ENCODE measurements at places on chromosomes 7 and 10.

- DNase-seq = no peak
Observed at GRCh38 chr10:83037653-83038052, 1101.7 kb upstream of the GHITM start.

GRCh38 chr10:94780844-94781243 is 18.4 kb downstream of the CYP2C19 start:
- no peak for DNase-seq

DNA sequence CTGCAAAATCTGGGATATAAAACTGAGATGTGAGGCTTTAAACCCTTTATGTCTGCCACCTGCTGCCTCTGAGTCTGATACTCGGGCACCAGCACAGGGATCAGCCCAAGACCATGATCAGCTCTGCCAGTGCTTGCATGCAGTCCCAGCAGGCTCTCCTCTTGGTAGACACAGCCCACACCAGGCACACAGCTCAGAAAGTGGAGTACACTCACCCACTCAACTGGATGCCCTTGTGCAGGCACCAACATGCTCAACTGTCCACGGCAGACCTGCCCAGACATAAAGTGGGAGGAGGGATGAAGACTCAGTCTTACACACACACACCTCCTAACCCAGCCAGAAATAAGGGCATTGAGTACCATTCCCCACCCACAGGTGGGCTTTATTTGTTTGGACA is 18.2 kb upstream of the MYH16 start:
- no peak for DNase-seq

DNA sequence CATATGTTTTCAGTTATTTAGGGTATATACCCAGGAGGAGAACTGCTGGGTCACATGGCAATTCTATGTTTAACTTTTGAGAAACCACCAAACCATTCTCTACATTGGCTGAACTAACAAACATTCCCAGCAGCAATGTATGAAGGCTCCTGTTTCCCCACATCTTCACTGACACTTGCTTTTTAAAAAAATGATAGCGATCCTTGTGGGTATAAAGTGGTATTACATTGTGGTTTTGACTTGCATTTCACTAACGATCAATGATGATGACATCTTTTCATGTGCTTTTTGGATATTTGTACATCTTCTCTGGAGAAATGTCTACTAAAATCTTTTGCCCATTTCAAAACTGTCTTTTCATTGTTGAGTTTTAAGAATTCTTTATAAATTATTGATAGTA is 51.2 kb upstream of the ANAPC16 start:
- peak; percentile 15 for DNase-seq

DNA sequence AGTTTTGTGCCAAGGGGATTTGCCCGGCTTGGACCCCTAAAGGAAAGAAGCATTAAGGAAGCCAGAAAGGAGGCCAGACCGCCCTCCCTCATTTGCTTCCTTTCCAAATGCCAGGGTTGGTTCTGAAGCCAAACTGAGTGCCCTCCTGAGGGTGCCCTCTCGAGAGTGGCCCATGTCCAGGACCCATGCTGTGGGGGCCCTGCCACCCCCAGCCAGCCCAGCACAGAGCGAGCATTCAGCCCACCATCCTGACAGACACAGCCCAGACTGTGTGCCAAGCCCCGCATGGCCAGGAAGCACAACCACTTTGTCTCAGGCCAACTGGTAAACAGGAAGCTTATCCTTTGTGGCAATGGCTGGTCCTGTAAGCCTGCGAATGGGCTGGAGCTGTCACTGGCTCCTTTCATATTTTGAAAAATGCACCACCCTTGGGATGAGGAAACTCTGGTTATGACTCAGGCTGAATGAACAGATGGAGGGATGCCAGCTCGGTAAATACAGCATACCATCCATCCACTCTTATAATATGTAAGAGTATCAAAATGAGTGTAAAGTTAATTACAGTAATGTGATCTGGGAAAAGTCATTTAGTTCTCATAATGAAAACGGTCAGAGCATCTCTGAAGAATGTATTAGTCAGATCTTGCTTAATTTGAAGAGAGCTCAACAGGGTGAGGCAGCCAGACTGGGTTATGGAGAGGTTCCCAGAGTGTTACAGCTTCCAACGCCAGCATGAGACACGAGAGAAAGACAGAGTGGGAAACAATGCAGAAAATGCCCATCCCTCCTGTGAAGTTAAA is 65.0 kb downstream of the STK17A start:
- peak; percentile 98 for DNase-seq

- no peak for DNase-seq
Observed at GRCh38 chr10:34526186-34526585, 288.9 kb downstream of the PARD3 start.

DNA sequence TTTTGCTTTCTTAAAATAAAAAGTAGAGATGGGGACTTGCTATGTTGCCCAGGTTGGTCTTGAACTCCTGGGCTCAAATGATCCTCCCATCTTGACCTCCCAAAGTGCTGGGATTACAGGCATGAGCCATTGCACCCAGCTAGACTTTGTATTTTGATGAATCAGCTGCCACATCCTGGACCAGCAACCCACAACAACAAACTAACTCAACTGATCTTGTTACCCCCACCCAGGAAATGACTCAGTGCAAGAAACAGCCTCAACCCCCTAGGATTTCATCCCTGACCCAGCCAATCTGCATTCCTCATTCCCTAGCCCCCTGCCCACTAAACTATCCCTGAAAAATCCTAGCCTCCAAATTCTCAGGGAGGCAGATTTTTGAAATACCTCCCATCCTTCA is 123.8 kb downstream of the IPMK start:
- DNase-seq = peak; percentile 9

GRCh38 chr10:29957907-29958331 is 101.5 kb downstream of the JCAD start:
- no peak for DNase-seq

- DNase-seq = no peak
Observed at GRCh38 chr10:10613656-10614244, 403.9 kb upstream of the CELF2 start.

- no peak for DNase-seq
Observed at GRCh38 chr10:52194716-52195115, 119.4 kb upstream of the DKK1 start.

DNA sequence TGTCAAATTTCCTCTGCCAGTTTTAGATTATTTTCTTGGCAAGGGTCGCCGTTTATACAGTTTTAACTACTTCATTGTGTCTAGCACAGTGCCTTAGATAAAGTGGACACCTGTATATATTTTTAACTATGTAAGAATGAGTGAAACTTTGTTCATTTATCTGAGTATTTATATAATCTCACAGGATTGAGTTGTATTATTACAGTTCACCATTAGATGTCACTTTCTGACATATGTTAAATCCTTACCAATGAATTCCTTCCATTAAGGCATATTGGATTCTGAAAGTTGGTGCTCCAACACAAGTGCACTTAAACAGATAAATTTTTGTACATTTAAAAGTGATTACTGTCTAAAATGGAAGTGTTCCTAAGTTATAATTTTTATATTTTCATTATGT is 43.0 kb downstream of the ZMYND11 start:
- DNase-seq = peak; percentile 78

DNA sequence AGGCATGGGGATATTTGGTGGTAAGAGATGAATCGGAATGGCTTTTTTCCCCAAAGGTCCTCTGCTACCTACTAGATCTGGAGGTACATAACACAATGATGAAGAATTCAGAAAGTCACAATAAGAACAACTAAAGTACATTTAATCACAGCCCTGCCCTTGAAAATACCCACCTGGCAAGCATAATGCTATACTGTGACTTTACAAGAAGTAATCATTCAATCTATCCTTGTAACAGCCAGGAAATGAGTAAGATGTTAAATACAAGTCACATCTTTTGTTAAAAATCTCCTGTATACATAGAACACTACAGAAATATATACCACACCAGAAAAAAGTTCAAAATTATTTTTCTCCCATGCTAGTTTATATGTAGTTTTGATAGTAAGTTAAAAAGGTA is 108.3 kb upstream of the ABCB5 start:
- DNase-seq = no peak

DNA sequence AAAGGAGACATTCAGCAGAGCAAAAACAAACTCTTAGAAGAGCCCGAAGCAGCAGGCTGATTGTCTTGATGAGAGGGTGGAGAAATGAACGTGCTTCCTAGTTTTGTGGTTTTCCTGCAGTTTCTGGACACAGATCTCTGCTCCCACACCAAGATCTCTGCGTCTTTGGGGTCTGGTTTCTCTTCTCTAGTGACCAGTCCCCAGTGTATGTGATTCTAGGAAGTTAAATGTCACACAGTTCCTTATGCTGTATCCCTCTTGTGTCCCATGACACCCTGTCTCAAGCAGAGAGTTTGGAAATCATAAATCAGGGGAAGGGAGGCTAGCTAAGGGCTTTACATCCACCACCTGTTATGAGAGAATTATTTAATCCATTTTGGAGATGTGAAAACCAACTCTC is 55.4 kb upstream of the KLF14 start:
- DNase-seq = no peak

- DNase-seq = peak; percentile 40
Observed at GRCh38 chr10:58952747-58953466, 223.5 kb upstream of the PHYHIPL start.

- peak; percentile 85 for DNase-seq
Observed at GRCh38 chr7:137923380-137923779, 76.6 kb upstream of the DGKI start.

DNA sequence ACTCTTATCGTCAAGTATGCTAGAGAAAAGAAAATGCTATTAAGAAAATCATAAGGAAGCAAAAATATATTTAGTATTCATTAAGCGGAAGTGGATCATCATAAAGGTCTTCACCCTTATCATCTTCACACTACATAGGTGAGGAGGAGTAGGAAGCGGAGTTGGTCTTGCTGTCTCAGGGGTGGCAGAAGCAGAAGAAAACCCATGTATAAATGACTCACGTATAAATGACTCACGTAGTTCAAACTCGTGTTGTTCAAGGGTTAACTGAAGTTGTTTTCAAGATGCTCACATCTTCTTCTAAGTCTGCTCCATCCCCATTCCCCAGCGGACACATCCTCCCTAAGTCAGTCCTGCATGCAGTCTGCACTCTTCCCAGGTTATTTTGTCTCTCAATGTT is 72.4 kb downstream of the SFMBT2 start:
- DNase-seq = no peak

DNA sequence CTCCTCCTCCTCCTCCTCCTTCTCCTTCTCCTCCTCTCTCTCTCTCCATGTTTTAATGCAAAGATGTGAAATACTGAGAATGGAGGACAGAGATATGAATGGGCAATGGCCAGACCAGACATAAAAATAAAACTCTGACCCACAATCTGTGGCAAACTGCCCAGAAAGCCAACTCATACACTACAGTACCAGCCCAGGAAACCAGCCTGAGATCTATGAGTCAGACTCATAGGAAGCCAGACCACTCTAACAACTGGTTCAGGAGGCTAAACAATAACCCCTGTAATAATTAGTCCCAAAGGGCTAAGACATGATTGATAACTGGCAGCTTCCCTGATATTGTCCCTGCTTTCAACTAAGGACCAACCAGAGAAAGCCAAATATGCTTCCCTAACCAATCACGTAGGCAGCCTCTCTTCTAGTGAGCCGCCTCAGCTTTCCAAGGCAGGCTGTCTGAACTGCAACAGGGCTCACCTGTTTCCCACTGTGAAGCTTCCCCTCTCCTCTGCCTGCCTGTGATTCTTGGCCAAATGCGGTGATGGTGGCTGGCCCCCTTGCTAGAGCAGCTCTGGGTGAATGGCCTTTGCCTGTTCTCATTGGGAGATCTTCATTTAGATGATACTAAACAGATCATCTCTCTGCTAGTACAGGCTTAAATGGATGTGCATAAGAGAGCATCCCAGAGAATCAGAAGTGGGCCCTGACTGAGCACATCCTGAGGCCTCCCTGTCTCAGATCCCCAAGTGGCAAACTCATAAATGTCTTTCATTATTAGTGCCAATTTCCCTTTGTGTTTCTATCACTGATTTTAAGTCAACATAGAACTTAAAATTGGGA is 817.6 kb downstream of the TNS3 start:
- peak; percentile 76 for DNase-seq

GRCh38 chr7:1466524-1467271 is 7.4 kb upstream of the MICALL2 start:
- no peak for DNase-seq

GRCh38 chr7:113394856-113395255 is 276.5 kb upstream of the SMIM30 start:
- no peak for DNase-seq

- DNase-seq = no peak
Observed at GRCh38 chr10:3636356-3637181, 148.4 kb downstream of the KLF6 start.

DNA sequence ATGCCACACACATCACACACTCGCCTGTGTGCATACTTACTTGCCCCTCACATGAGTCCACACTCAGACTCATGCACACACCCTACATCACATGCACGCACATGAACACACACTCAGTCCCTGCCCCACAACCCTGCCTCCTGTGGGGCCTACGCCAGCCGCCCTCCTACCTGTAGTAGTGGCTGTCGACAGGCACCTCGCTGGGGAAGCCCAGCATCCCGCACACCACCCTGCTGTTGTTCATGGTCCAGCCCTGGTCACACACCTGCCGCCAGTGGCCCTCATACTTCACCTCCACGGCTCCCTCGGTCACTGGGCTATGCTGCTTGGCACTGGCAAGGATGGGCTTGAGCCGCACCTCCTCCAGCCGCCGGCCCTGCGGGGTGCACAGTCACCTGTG is 7.2 kb downstream of the LOXL4 start:
- no peak for DNase-seq

DNA sequence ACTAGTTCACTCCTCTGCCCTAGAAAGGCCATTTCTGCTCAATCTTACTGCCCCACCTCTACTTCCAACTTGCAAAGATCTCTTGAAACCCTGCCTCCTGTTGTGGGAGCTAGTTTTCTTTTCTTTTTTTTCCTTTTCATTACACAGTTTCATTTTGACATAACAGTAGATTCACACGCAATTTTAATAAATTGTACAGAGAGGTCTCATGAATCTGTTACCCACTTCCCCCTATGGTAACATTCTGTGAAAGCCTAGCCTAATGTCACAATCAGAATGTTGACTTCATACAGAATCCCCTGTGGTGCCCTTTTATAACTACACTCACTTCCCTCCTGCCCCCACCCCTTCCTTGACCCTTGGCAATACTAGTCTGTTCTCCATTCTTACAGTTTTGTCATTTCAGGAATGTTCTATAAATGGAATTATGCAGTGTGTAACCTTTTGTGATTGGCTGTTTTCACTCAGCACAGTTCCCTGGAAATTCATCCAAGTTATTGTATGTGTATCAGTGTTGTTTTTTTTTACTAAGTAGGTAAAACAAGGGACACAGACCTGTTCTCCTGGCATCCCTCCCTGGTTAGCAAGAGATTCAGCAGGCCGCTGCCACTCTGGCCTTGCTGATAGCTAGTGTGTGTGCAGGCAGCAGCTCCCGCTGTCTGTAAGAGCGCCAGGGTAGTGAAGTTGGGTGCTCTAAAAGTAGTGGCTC is 21.5 kb downstream of the CHST3 start:
- no peak for DNase-seq

- DNase-seq = peak; percentile 87
Observed at GRCh38 chr7:126803060-126803665, 449.6 kb downstream of the GRM8 start.

GRCh38 chr10:78231939-78232338 is 198.3 kb downstream of the RPS24 start:
- DNase-seq = no peak
